Activated CD8-positive, alpha-beta T cell treated with anti-CD3 and anti-CD28 coated beads, Interleukin-2, amount 10 ng/mL, durations not matched to agents 7 days and 5 days (primary cell): ENCODE measurements at places on chromosomes 12 and 14. TPM values are rescaled to one million over a fixed set of nuclear protein-coding genes. Genes with fewer than 3 reads are reported as not detected.

The CGRRF1 gene
- 13.6 TPM for total RNA-seq

DNA sequence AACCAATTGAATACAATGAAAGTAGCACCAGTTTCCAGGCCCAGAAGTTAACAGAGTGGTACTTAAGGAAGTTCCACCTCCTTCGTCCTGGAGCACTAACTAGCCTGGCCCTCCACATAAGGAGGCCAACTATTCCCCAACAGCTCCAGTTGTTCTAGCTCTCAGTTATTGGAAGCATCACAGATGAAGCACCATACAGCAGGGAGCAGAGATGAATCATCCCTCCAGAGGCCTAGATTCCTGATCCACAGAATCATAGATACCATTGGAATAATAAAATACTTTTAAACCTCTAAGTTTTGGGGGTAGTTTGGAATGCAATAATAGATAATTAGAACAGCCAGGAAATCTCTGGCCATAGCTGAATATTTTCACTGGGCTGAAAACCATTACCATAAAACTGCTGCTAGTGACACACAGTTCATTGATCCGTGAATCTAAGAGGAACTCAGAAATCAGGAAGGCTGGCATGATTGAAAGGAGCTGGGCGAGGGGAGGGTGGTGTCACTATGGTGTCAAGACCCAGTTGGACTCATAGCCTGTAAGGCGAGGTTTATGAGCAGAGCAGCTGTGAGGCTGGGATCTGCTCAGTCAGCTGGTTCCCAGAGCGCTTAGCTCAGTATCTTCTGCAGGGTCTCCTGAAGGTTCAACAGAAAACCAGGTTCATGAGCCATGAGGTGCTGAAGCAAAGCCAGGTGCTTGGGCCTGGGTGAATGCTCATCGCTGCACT, 371.4 kb upstream of the TMTC1 start:
- no peak for DNase-seq
- no peak overlapping the region for H3K4me3 ChIP-seq
- H3K4me1 ChIP-seq: no peaks in the 10 kb centered on the region
- H3K27me3 ChIP-seq: no peaks in the 10 kb centered on the region

The MMP14 gene
- 2.4 TPM for total RNA-seq

GRCh38 chr12:5071496-5071895, 27.8 kb downstream of the KCNA5 start:
- no peaks in the 10 kb centered on the region for H3K4me1 ChIP-seq
- peaks cover 8% of the 10 kb centered on the region for H3K27me3 ChIP-seq
- no peak overlapping the region for H3K4me3 ChIP-seq
- DNase-seq: no peak
- no peaks in the 10 kb centered on the region for H3K36me3 ChIP-seq

- no peak for DNase-seq
- H3K4me3 ChIP-seq: no peak overlapping the region
- no peaks in the 10 kb centered on the region for H3K4me1 ChIP-seq
- H3K36me3 ChIP-seq: no peaks in the 10 kb centered on the region
- H3K27me3 ChIP-seq: peaks cover 14% of the 10 kb centered on the region
Observed at GRCh38 chr12:119383206-119383605, 48.7 kb downstream of the CCDC60 start.

GRCh38 chr12:19129486-19130223, at the start of gene PLEKHA5:
Gene PLEKHA5 (plus strand): TSS chr12:19129733. CDS start chr12:19129800, 67 bp downstream.
- peak within 1 kb of the TSS; percentile 85 for H3K4me3 ChIP-seq
- H3K27ac ChIP-seq: no peak within 1 kb of the TSS
- no peaks in the 10 kb centered on the region for H3K36me3 ChIP-seq
- peaks cover 16% of the 10 kb centered on the region for H3K4me1 ChIP-seq
- peak; percentile 48 for DNase-seq

DNA sequence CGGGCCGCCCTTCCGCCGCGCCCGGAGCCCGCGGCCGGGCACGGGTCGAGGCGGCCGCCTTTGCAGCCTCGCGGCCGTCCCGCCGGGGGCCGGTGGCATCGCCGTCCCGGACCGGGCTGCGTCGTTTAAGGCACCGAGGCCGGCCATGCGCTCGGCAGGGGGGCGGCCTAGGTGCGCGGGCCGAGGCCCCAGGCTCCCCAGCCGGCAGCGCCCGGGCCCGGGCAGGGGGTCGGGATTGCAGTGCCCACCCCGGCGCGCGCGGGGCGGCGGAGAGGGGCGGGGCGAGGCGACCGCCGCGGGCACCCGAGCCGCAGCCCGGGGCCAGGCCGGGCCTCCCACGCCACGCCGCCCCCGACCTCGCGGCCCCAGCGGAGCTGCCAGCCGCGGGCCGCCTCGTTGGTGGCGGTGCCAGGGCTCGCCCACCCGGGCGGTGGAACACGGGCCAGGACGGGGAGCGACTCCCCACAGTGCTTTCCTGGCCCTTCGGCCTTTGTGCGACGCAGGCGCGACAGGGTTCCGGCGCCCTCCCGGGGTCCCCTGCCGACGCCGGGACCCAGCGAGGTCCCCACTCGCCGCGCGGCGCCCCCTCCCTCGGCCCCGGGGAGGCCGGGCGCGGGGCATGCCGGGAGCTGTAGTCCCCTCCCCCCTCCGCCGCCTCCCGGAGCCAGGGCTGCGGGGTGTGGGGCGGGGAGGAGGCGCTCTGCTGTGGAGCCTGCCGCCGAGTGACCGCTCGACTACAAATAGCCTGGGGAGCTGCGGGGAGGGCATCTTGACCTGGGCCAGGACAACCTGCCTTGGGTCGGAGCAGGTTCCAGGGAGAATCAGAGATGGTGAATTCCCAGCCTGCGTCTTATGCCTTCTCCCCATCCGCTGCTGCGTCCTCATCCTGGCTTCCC, 769 bp downstream of the FKBP4 start:
- H3K4me3 ChIP-seq: peak overlapping the region; percentile 78
- H3K36me3 ChIP-seq: peaks cover 43% of the 10 kb centered on the region
- H3K27ac ChIP-seq: peak overlapping the region; percentile 33

DNA sequence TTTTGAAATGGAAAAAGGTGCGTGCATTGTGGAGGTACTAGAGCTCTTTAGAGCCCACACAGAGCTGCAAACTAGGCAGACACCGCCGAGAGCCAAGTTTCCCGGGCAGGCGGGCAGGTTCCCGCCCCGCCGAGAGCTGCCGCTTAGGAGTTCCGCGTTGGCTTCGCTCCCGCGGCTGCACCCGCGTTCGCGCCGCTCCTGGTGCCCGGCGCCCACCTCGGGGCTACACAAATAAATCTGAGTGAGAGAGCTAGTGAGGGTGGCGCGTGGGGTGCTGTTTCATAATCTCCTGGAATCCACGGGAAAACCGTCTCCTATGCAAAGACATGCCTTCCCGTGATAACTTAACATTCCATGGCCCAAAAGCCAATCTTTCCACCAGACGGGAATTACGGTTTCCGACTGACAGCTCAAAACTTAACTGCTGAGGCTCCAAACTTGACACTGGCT, 645 bp downstream of the KITLG start:
- H3K36me3 ChIP-seq: no peaks in the 10 kb centered on the region
- H3K27ac ChIP-seq: no peak overlapping the region
- no peak for DNase-seq
- H3K4me1 ChIP-seq: peaks cover 8% of the 10 kb centered on the region
- H3K4me3 ChIP-seq: peak overlapping the region; percentile 61

The SYT1 gene
- total RNA-seq: not detected

DNA sequence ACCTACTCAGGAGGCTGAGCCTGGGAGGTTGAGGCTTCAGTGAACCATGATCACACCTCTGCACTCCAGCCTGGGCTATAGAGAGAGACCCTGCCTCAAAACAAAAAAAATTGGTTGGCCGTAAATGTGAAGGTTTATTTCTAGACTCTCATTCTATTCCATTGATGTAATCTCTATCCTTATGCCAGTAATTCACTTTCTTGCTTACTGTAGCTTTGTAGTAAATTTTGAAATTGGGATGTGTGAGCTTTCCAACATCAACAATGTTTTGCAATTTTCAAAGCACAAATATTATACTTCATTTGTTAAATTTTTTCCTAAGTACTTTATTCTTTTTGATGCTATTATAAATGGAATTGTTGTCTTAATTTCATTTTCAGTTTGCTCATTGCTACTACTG, 24.6 kb downstream of the LIN52 start:
- H3K4me3 ChIP-seq: no peak overlapping the region
- H3K36me3 ChIP-seq: peaks cover 16% of the 10 kb centered on the region
- H3K27me3 ChIP-seq: no peaks in the 10 kb centered on the region
- no peak for DNase-seq
- no peak overlapping the region for H3K27ac ChIP-seq

DNA sequence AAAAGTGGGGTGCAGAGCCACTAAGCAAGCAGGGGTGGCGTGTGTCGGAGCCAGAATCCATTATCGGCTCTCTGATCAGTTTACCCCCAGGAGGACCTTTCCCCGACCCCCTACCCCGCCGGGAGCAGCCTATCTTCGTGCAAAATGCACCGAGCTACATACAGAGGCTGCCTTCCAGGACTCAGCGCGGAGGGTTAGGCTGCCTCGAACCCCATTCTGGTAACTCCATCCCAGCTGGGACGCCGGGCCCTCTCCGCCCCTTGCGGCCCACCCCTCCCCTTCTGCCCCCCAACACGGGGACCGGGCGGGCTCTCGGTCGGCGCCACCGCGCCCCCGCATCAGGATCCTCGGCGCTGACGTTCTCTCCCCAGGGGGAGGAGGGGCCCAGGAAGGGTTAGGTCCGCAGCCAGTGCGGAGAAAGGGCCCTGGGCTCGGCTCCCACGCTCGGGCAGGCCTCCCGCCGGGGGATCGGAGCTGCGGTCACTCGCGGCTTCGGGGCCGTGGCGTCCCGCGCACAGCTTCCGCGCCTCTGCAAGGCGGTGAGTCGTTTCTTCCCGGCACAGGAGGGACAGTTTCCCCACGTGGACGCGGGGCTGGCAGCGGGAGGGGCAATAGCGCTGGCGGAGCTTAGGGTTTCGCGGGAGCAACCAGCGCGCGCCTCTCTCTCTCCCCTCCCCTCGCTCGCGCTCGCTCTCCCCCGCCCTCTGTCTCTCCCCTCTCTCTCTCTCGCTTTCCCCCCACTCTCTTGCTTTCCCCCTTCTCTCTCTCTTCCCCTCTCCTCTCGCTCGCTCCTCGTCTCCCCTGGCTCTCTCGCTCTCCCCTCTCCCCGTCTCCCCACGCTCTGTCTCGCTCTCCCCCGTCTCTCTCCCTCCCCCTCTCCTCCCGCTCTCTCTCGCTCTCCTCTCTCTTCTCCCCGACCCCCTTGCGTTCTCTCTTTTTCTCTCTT, 12.5 kb upstream of the MAP3K9 start:
- no peak overlapping the region for H3K27ac ChIP-seq
- H3K36me3 ChIP-seq: no peaks in the 10 kb centered on the region
- H3K4me3 ChIP-seq: peak overlapping the region; percentile 81

DNA sequence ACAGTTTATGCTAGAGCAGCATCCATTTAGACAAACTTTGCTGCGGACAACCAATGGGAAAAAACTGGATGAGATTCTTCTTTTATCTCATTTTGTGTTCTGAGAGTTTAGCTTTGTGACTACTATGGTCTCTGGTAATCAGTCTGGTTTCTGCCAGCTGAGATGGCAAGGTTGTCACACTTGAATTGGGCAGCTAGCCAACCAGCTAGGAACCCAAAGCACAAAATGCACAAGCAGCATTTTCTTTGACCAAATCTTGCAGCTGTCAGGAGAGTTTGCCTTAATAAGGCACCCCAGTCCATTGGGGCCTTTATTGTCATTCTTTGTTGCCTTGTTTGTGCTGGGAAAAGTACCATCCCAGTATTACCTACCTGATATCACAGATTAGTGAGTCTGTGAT, 34.0 kb upstream of the ETV6 start:
- DNase-seq: no peak
- H3K36me3 ChIP-seq: no peaks in the 10 kb centered on the region

DNA sequence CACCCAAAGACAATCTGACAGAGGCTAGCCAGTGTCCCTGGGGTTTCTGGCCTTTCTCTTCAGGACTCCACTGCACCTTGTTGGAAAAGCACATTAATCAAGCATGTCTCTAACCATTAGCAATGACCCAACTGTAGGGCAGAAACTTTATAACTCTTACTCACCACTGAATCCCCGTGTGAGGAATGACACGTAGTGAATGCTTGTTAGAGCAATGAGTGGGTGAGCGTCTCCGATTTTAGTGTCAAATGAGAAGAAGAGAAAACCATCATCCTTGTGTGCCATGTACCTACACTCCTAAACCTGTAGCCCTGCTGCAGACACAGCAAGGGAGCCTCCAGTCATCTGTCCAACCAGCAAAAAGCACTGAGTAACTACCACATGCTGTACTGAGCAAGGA, 56.5 kb upstream of the GPR68 start:
- H3K4me1 ChIP-seq: peaks cover 19% of the 10 kb centered on the region
- H3K27me3 ChIP-seq: no peaks in the 10 kb centered on the region
- H3K36me3 ChIP-seq: peaks cover 87% of the 10 kb centered on the region
- no peak overlapping the region for H3K4me3 ChIP-seq
- DNase-seq: no peak
- peak overlapping the region; percentile 64 for H3K27ac ChIP-seq

The PRKD1 gene
- total RNA-seq: not detected

The ALKBH1 gene
- 12.9 TPM for total RNA-seq

GRCh38 chr12:49533331-49533730, 5.5 kb upstream of the KCNH3 start:
- H3K4me3 ChIP-seq: no peak overlapping the region
- no peak for DNase-seq
- H3K4me1 ChIP-seq: peaks cover 8% of the 10 kb centered on the region
- H3K36me3 ChIP-seq: no peaks in the 10 kb centered on the region
- H3K27me3 ChIP-seq: peaks cover 31% of the 10 kb centered on the region

DNA sequence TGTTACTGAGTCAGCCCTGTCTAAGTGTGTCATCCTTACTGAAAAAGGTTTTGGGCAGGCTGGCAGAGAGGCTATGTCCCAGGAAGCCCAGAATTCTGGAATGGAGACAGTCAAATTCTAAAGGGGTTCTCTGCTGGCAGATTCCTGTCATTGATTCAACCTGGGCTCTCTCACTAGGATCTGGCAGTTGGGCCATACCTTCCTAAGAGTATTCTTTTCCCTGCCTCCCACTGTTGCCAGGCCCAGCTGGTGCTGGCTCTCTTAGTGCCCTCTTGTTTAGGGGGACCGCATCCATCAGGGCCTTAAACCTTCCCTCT, 85.0 kb upstream of the EGLN3 start:
- no peak for DNase-seq
- peaks cover 19% of the 10 kb centered on the region for H3K27me3 ChIP-seq
- peaks cover 24% of the 10 kb centered on the region for H3K4me1 ChIP-seq
- peaks cover 10% of the 10 kb centered on the region for H3K36me3 ChIP-seq
- H3K4me3 ChIP-seq: no peak overlapping the region

The CLEC1B gene
- not detected for total RNA-seq

DNA sequence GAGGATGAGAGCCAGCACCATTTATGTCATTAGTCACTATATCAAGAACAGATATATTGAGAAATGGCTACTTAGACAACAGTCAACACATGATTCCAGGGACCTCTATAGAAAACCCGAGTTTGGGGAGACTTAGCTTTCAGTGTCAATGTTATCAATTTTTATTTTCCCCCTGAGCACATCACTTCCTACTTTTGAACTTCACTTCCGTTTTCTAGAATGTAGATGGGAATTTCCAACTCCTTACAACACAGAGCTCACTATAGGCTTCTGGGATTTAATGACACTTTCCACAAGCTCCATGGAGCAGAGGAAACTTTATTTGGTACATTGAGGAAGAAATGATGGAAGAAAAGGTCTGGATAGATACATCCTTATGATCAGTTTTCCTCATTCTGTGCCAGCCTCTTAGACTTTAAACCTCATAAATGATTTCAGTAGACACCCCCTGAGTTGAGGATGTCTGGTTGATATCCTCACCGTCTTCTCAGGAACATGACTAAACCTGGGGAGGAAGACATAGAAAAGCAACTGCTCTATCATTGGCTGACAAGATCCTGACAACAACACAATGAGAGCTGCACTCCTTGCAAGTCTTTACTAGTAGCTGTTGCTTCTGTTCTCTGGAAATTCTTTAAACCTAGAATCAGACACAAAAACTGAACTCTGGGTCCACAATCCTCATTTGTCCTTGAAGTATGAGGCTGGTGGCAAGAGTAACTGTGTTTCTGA, 449.4 kb upstream of the OR4E1 start:
- H3K27ac ChIP-seq: peak overlapping the region; percentile 84
- H3K27me3 ChIP-seq: peaks cover 5% of the 10 kb centered on the region
- H3K36me3 ChIP-seq: peaks cover 2% of the 10 kb centered on the region

The GLIPR1L1 gene
- total RNA-seq: not detected

The DBX2 gene
- not detected for total RNA-seq
